ENCODE measurements at places on chromosomes 6 and 20.

- H3K36me3 ChIP-seq = no peaks in the 10 kb centered on the region
- DNase-seq = no peak
- peaks cover 3% of the 10 kb centered on the region for H3K4me1 ChIP-seq
- no peak overlapping the region for H3K27ac ChIP-seq
- H3K4me3 ChIP-seq = no peak overlapping the region
Observed at GRCh38 chr6:89028774-89029173, 51.8 kb upstream of the PNRC1 start.

- H3K4me1 ChIP-seq = no peaks in the 10 kb centered on the region
- no peaks in the 10 kb centered on the region for H3K36me3 ChIP-seq
- no peak overlapping the region for H3K27ac ChIP-seq
- H3K27me3 ChIP-seq = peaks cover 18% of the 10 kb centered on the region
- H3K4me3 ChIP-seq = no peak overlapping the region
- no peak for DNase-seq
Observed at GRCh38 chr6:152836523-152836922, 85.9 kb downstream of the VIP start.

- no peak overlapping the region for H3K27ac ChIP-seq
- H3K4me3 ChIP-seq = no peak overlapping the region
- H3K36me3 ChIP-seq = peaks cover 88% of the 10 kb centered on the region
- no peaks in the 10 kb centered on the region for H3K27me3 ChIP-seq
- DNase-seq = no peak
Observed at GRCh38 chr6:158575550-158575949, 15.7 kb downstream of the TMEM181 start.

GRCh38 chr6:74638412-74638811 lies 567.4 kb downstream of the COL12A1 start:
- no peaks in the 10 kb centered on the region for H3K36me3 ChIP-seq
- no peak overlapping the region for H3K4me3 ChIP-seq
- DNase-seq = no peak
- no peaks in the 10 kb centered on the region for H3K27me3 ChIP-seq

- no peaks in the 10 kb centered on the region for H3K4me1 ChIP-seq
- no peak for DNase-seq
- H3K36me3 ChIP-seq = no peaks in the 10 kb centered on the region
- no peaks in the 10 kb centered on the region for H3K27me3 ChIP-seq
Observed at GRCh38 chr6:3398755-3399696, 57.8 kb downstream of the SLC22A23 start.

DNA sequence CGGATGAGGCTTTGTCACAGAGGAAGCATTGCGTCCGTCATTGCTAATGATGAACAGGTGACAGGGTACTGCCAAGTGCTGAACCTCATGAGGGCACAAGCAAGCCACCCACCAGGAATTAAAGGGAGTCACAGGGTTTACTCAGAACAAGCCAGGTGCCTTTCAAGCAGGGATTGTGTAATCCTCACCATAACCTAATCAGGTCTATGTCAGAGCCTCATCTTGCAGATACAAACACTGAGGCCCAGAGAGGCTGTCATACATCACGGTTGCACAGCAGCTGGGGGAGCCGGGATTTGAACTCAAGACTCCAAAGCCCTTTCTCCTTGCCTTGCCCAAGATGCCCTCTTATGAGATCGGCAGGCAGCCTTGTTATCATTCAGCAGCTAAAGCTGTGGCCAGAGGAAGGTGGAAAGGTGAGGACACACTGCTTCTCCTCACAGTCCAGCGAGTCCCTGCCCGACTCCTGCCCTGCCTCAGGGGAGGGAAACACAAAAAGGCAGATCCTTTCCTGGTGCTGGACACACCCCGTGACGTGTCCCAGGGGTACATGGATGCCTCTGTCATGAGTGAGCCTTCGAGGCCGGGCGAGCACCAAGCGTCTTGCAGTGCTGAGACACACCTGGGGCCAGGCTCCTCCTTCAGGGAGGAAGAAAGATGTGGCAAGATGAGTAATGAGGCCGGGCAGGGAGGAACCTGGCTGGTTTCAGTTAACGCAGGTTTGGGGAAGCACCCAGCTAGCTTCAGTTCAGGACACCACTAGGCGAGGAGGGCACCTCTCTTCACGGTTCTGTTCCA lies 214.9 kb downstream of the LY86 start:
- H3K36me3 ChIP-seq = no peaks in the 10 kb centered on the region
- no peak for DNase-seq
- peaks cover 29% of the 10 kb centered on the region for H3K4me1 ChIP-seq
- H3K4me3 ChIP-seq = no peak overlapping the region
- H3K27me3 ChIP-seq = peaks cover 20% of the 10 kb centered on the region
- no peak overlapping the region for H3K27ac ChIP-seq

DNA sequence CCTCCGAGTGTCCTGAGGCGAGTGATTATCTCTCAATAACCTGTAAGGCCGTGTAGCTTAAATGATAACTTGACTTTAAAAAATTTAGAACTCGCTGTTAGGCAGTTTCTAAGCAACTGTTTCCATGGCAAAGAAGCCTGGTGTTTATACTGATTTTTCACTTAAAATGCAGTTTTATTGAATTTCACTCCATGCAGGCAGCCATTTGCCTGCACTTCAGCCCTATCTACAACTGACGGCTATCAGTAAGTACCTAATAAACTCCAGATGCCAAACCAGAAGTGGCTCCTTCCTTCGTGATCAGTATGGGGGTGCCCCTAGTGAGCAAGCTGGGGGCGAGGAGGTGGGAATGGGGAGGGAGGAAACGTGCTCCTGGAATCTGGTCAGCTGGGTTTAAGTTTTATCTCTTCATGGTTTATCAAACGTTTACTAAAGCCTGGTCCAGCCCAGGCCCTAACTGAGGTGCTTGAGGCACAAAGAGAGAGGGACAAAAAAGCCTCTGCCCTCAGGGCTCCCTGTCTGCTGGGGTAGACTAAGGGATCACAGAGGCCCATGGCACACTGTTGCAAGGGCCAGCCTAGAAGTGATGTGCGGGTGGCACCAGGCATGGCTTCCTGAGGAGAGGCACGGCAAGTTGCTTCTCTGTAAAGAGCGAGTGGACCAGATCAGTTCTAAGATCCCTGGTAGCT lies 45.5 kb downstream of the TTI1 start:
- H3K27ac ChIP-seq = no peak overlapping the region
- peaks cover 24% of the 10 kb centered on the region for H3K4me1 ChIP-seq
- H3K27me3 ChIP-seq = no peaks in the 10 kb centered on the region
- no peak for DNase-seq
- no peak overlapping the region for H3K4me3 ChIP-seq
